ENCODE measurements at places on chromosomes 7 and 10.

GRCh38 chr10:28685717-28686116, 8.4 kb downstream of the BAMBI start:
- DNase-seq = no peak

GRCh38 chr7:36723951-36724664, at the start of gene AOAH:
AOAH (minus strand) TSS chr7:36724494; CDS start chr7:36724148, 346 bp downstream.
- no peak for DNase-seq

GRCh38 chr7:141359740-141360415, 191.3 kb upstream of the AGK start:
- no peak for DNase-seq

- no peak for DNase-seq
These were observed 10.2 kb upstream of the SORBS1 start for GRCh38 chr10:95571390-95571789.

DNA sequence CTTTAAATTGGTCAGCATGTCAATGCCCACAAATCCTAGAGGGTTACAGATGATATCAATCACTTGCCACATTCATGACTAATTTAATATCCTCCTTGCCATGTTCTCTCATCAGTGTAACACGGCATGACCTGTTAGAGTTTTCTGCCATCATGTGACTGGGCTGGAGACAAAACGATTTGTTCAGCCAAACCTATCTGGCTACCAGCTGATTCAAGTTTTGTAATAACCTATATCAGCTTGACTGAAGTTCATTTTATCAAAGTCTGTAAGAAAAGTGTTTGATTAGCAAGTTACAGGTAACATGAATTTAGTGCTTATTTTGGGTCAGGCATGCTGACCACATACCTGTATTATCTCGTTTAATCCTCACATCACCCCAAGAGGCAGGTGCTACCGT, 25.7 kb downstream of the NEUROD6 start:
- DNase-seq = no peak

DNA sequence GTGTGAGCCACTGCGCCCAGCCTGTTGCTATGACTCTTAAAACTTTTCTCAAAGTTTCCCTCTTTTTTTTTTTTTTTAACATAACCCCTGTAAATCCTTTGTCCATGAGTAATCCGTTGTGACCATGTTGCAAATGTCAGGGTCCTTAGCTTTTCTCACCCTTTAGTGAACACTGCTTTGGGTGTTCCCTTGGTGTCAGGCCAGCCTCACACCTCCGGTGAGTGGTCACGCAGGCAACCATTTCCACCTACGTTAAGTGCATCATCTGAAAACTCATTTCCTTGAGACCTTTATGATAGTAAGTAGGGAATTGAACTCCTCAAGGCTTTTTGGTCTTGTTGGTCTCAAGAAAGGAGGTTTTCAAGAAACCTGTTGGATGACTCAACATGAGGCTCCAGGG, 41.3 kb upstream of the OPN4 start:
- DNase-seq = no peak

DNA sequence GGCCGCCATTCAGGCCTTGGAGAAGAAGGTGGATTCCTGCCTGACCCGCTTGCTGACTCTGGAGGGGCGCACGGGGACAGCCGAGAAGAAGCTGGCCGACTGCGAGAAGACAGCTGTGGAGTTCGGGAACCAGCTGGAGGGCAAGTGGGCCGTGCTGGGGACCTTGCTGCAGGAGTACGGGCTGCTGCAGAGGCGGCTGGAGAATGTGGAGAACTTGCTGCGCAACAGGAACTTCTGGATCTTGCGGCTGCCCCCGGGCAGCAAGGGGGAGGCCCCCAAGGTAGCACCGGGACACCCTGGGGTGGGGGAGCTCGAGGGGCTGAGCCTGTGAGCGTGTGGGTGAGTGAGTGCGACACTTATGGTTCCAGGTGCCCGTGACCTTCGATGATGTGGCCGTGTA, 4.5 kb downstream of the ZNF783 start:
- no peak for DNase-seq

DNA sequence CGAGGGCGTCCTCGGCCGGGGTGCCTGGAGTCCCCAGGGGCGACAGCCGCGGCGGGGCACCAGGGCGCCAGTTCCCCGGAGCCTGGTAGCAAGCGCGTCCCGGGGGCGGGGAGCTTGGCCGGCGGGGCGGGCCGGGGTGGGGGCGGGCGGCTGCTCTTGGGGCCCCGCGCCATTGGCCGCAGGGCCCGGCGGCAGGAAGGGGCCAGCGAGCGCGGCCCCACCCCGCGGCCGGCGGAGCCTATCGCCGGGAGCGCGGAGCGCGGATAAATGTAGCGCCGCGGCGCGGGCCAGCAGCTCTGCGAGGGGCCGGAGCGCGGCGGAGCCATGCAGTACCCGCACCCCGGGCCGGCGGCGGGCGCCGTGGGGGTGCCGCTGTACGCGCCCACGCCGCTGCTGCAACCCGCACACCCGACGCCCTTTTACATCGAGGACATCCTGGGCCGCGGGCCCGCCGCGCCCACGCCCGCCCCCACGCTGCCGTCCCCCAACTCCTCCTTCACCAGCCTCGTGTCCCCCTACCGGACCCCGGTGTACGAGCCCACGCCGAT, at the start of gene HHEX:
TSS of gene HHEX (plus strand) at position 293 of the 548 bp plus-strand sequence. CDS start at position 325, 32 bp downstream.
- peak; percentile 75 for DNase-seq

- DNase-seq = no peak
These were observed 70.7 kb upstream of the MKX start for GRCh38 chr10:27816320-27816719.
